ENCODE measurements at places on chromosomes 7 and 10. TPM values are rescaled to one million over a fixed set of nuclear protein-coding genes. Genes with fewer than 3 reads are reported as not detected.

DNA sequence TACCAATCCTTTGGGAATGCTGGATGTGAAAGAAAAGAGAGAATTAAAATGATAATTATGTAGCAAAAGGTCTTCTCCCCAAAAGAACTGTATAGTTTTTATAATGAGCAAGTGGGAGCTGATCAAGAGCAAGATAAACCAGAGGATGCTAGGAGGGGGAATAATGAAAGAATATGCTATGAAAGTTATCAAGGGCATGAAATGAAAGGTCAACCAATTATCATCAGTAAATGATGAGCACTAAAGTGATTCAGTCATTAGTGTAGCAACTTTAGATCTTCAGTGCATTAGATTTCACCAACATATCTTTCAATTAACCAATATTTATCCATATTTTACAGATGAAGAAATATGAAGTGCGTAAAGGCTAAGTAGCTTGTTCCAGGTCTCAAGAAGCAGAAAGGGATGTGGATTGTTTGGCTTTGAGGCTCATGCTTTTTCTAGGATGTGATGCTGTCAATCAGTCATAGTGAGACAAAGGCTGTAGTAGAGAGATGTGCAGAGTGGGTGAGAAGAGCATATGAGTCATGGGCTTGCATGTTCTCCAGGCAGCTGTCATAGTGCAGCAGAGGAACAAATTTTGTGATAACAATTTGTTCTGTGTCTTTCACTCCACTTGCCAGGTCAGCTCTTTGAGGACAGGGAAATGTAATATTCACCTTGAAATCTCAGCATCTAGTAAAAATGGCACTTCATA, 5.7 kb upstream of the OR2F2 start:
- no peak for DNase-seq

GRCh38 chr10:17236468-17237148, 8.6 kb downstream of the VIM start:
- no peak for DNase-seq

DNA sequence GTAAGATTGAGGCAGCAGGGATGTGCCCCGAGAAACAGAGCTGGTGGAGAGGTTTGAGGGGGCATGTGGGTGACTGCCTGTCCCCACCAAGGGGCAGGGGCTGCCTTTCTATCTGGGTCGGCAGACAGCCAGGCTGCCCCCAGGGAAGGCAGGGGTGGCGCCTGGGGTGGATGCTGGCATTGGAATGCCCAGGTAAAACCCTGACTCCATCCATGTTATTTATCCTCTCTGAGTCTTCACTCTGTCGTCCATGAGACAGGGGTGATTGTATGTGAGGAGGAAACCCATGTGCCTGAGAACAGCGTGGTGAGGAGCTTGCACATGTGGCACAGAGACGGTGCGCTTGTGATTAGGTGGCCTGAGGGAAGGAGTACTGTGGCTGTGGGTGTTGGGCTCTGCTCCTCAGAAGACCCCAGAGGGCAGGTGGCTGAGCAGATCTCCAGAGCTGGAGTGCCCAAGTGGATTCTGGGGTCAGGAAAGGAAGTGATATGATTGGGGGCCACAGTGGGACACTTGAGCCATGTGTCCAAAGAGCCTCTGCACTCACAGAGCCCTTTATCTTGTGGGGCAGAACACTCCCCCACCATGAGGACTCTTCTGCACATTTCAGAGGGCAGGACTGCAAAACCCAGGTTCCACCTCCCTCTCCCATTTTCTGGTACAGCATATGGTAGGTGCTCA, 100.4 kb upstream of the RET start:
- DNase-seq: no peak

GRCh38 chr10:71053169-71053895, 159.0 kb upstream of the UNC5B start:
- no peak for DNase-seq

GRCh38 chr7:93779115-93779514, 111.4 kb downstream of the TFPI2 start:
- DNase-seq: no peak

DNA sequence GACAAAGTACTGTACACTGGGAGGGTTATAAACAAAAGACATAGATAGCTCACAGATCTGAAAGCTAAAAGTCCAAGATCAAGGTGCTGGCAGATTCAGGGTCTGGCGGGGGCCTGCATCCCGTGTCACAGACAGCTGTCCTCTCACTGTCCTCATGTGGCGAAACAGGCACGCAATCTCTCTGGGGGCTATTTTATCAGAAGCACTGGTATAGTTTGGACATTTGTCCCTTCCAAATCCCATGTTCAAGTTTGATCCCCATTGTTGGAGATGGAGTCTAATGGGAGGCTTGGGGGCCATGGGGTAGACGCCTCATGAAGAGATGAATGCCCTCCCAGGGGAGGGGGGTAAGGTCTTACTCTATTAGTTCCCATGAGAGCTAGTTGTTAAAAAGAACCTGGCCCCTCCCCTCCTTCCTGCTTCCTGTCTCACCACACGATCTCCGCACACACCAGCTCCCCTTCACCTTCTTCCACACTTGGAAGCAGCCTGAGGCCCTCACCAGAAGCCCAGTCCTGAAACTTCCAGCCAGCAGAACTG, 72.5 kb upstream of the UCN3 start:
- no peak for DNase-seq

DNA sequence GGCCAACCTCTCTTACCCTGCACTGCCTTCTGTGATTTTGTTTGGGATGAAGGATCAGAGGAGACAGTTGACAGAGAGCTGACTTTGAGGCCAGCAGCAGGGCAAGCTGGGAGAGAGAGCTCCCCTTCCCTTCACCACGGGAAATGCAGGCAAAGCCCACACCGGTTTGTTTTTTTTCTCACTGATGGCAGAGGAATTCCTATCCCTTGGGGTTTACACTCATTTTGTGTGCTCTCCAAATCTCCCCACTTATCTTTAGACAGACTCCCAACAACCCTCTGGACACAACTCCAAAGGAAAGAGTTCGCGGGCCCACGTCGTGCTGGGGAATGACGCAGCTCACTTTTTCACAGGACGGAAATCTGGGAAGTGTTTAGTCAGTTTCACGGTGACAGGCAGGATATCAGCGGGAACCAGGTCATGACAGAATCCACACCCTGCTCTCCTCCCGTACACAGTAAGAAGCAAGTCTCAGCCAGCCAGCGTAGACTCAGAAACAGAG, 68.3 kb upstream of the FAM171A1 start:
- DNase-seq: no peak

DNA sequence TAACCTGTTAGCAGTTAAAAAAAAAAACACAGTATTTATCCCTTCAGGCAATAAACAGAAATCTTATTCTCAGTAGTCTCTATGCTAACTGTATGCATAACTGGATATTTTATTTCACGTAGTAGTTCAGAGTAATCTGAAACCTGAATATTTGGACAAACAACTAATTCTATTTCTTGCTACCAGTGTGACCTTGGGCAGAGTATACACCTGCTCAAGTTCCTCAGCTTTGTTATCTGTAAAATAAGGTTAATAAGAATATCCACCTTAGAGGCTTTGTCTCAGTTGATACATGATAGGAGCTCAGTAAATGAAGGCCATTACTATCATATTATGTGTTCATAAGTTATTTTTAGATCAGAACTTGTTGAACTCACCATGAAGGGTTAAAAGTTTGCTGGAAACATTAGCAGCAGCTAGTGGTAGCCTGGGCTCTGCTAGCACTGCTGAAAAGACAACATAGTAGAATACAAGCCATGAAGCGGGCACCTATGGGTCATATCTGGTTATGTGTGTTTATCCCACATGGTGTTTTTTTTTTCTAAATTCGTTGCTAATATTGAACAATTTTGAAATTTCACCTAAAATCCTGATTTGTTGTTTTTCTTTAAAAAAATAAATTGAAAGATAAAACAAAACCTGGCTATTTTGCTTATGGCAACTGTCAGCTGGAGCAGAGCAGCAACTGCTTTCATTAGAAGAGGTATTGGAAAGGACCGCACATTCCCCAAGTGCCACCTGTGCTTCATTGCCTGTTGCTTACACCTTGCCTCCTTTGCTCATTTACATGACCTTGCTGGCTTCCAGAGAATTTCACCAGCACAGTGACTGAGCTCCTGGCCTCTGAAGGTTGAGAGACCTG, 303.0 kb downstream of the PRKG1 start:
- DNase-seq: no peak

CHST3 gene
- 18.9 TPM for polyA plus RNA-seq

MKLN1 gene
- polyA plus RNA-seq: 41.5 TPM

CAMK2B gene
- polyA plus RNA-seq: 2.7 TPM

DLX6 gene
- polyA plus RNA-seq: not detected

TSPAN33 gene
- 69.6 TPM for polyA plus RNA-seq

CPN1 gene
- 3.2 TPM for polyA plus RNA-seq

PLAC9 gene
- 16.0 TPM for polyA plus RNA-seq

NEUROD6 gene
- not detected for polyA plus RNA-seq

TMEM270 gene
- not detected for polyA plus RNA-seq

All from right renal cortex interstitium (tissue), 3 donors.